ENCODE measurements at places on chromosomes 7 and 10. TPM values are rescaled to one million over a fixed set of nuclear protein-coding genes. Genes with fewer than 3 reads are reported as not detected.

Gene MYL7
- polyA plus RNA-seq = 0.59 TPM

Gene SLC13A1
- 29.2 TPM for polyA plus RNA-seq

Gene HOXA10
- 140 TPM for polyA plus RNA-seq

Gene OR6V1
- polyA plus RNA-seq = not detected

Gene SLC29A3
- polyA plus RNA-seq = 8.4 TPM
